ENCODE measurements at places on chromosomes 3 and 15. TPM values are rescaled to one million over a fixed set of nuclear protein-coding genes. Genes with fewer than 3 reads are reported as not detected.

Gene CEMIP
- 0.32 TPM for total RNA-seq

Gene CASR
- total RNA-seq = not detected

Gene PFN2
- total RNA-seq = 22.2 TPM

Gene CD96
- total RNA-seq = not detected

Gene CTXN2
- not detected for total RNA-seq

Gene HDC
- not detected for total RNA-seq

Gene CHRNB4
- total RNA-seq = not detected

Gene MEIS2
- total RNA-seq = 9.7 TPM

Gene DAPK2
- 11.2 TPM for total RNA-seq

Gene KNL1
- total RNA-seq = 16.5 TPM

Gene MYH15
- total RNA-seq = under 0.01 TPM

Gene RNF111
- 37.1 TPM for total RNA-seq

Gene OSTN
- 0.49 TPM for total RNA-seq

Gene SPINT1
- 1.6 TPM for total RNA-seq

Gene GPR62
- total RNA-seq = not detected

Gene SENP8
- 2.3 TPM for total RNA-seq

Gene ZNF774
- total RNA-seq = 2.3 TPM

Gene GOLGA8K
- total RNA-seq = 0.16 TPM

Gene GUCA1C
- total RNA-seq = not detected

Gene LRTM1
- not detected for total RNA-seq

Gene CAMK1
- 32.8 TPM for total RNA-seq

Gene HHATL
- total RNA-seq = not detected

Gene SLC28A1
- not detected for total RNA-seq

Gene UBL7
- 16.8 TPM for total RNA-seq

Gene CADM2
- not detected for total RNA-seq

Gene CPEB1
- total RNA-seq = 0.06 TPM

Gene KLHL40
- total RNA-seq = not detected

Gene SLC28A2
- not detected for total RNA-seq

Gene C3orf80
- total RNA-seq = not detected

Gene AHSG
- not detected for total RNA-seq

Gene ADCY5
- total RNA-seq = 0.06 TPM

Gene ECE2
- not detected for total RNA-seq

Gene GRAMD1C
- 35.0 TPM for total RNA-seq

Gene FANCD2OS
- total RNA-seq = not detected

Gene NME9
- total RNA-seq = not detected

Gene GANC
- 9.4 TPM for total RNA-seq

Gene IQCF5
- total RNA-seq = not detected

Gene SPTSSB
- not detected for total RNA-seq

Gene ITGA11
- total RNA-seq = 1.6 TPM

Gene CCR5
- total RNA-seq = not detected

Gene SLC22A13
- total RNA-seq = 0.16 TPM

Gene BNC1
- total RNA-seq = 0.49 TPM

Gene GOLGA8G
- not detected for total RNA-seq

Gene CD200R1
- not detected for total RNA-seq

Gene DZIP1L
- total RNA-seq = 7.6 TPM

Gene VIPR1
- 0.25 TPM for total RNA-seq

Gene CRYBG3
- total RNA-seq = 21.9 TPM

Gene PRSS50
- not detected for total RNA-seq

Gene TPRG1
- not detected for total RNA-seq

Gene THBS1
- 2,994 TPM for total RNA-seq

Gene TXNRD3
- 6.6 TPM for total RNA-seq

Gene FAM219B
- 29.6 TPM for total RNA-seq

Gene SLC15A2
- under 0.01 TPM for total RNA-seq

Gene ZFAND6
- total RNA-seq = 158 TPM

Data from bladder microvascular endothelial cell (primary cell).